ENCODE measurements at places on chromosomes 7 and 10. TPM values are rescaled to one million over a fixed set of nuclear protein-coding genes. Genes with fewer than 3 reads are reported as not detected.
A peak's percentile ranks its signal among the peaks of the same experiment; 100 is the strongest.

RNF148 gene
- total RNA-seq, result 0.99 TPM

MYO3A gene
- 3.3 TPM for total RNA-seq

NXPH1 gene
- total RNA-seq, result 60.7 TPM

ZNF746 gene
- total RNA-seq, result 12.2 TPM

- DNase-seq, result no peak
Measured at GRCh38 chr10:71549766-71550533, 153.2 kb downstream of the CDH23 start.

DNA sequence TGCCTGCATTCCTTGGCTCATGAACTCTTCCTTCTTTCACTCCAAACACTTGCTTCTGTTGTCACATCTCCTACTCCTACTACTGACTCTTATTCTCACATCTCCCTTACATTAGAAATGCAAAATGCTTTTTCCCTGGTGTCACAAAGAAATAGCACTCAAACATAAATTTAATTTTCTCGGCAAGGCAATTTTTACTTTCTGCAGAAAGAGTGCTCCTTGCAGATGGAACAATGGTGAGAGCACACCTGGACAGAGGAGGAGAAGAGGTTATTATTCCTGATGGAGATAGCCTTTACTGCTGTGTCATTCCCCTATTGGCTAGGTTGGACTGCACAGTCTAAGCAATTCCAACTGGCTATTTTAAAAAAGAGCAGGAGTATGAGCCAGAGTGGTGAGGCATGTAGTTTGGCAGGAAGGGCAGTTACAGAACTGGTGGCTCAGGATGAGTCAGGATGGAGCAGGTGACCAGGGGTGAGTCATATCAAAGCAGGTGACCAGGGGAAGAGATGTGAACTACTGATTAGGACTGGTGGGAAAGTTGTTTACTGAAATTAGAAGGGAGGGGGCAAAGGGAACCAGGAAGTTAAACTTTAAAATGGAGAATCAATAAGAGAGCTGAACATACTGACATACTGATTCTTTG lies 52.9 kb downstream of the CYP2C9 start:
- DNase-seq, result no peak

- DNase-seq, result no peak
Measured at GRCh38 chr10:107336061-107336460, 171.6 kb upstream of the SORCS1 start.

GRCh38 chr10:127886371-127887051 lies 6.2 kb downstream of the CLRN3 start:
- DNase-seq, result no peak

DNA sequence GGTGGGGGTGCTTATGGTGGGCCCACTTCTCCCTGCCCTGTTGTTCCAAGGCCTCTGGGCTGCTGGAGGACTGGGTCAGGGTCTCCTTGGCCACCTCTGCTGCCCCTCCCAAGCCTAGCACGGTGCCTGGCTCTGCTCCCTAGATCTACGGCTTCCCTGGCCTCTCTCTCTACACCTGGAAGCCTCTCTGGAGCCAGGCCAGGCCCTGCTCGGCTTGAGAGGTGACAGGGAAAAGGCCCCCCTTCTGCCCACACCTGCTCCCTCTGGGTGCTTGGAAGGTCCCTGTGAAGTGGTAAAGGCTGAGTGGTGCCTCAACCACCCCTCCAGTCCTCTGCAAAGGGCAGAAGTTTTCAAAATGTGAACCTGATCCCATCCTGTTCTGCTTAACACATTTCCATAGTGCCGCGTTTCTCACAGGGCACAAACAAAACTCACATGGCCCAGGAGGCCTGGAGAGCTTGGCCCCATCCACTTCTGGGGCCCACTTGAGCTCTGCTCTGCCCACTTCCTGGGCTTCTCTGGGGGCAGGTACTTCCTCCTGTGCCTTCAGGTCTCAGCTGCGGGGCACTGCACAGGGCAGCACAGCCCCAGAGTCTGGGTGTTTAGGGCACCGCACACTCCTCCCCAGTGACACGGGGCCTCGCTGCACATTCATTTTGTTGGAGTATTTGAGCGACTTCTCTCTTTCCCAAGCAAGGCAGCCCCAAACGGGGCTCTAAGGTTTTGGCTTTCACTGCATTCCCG lies 169.9 kb downstream of the PIP4K2A start:
- no peak for DNase-seq

DNA sequence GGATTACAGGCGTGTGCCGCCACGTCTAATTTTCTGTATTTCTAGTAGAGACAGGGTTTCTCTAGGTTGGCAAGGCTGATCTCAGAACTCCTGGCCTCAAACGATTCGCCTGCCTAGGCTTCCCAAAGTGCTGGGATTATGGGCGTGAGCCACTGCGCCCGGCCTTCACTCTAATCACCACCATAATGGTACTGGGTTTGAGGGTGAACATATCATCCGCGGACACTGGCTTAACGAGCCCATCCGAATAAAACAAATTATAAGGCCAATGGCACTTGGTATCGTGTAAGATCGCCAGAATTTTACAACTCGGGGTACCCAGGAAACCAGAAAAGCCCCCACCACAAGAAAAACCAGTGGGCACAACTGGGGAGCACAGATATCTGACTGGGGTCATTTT lies 580 bp downstream of the FAM200A start:
- DNase-seq, result no peak

GRCh38 chr7:70347463-70348254 lies 749.4 kb downstream of the AUTS2 start:
- no peak for DNase-seq

- DNase-seq, result peak; percentile 95
Measured at GRCh38 chr7:141654551-141654950, 47.4 kb downstream of the DENND11 start.

- no peak for DNase-seq
Measured at GRCh38 chr10:69638642-69639041, 8.6 kb downstream of the FAM241B start.

GRCh38 chr7:68146983-68147382 lies 1150.3 kb downstream of the TYW1 start:
- DNase-seq, result peak; percentile 79

- no peak for DNase-seq
Measured at GRCh38 chr10:129516846-129517679, 50.0 kb downstream of the MGMT start.

DNA sequence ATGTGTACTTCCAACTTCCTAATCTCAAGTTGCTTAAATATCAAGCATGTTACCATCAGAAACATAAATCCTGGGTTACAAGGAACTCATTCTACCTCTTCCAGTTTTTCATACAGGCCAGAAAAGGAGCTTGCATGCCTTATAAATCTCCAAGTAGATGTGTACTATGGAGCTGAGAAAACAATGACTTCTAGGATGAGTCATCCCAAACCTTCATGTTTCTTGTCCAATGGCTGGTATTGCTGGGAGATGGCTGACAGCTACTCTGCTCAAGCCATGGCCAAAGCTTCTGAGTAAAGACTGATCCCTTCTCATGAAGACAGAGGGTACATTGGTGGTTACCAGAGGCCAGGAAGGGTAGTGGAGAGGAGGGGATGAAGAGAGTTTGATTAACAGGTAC lies 8.6 kb downstream of the RAPGEF5 start:
- no peak for DNase-seq

- no peak for DNase-seq
Measured at GRCh38 chr10:90641731-90642130, 216.1 kb downstream of the HTR7 start.

- no peak for DNase-seq
Measured at GRCh38 chr7:142334236-142334635, 76.4 kb upstream of the PRSS58 start.

DNA sequence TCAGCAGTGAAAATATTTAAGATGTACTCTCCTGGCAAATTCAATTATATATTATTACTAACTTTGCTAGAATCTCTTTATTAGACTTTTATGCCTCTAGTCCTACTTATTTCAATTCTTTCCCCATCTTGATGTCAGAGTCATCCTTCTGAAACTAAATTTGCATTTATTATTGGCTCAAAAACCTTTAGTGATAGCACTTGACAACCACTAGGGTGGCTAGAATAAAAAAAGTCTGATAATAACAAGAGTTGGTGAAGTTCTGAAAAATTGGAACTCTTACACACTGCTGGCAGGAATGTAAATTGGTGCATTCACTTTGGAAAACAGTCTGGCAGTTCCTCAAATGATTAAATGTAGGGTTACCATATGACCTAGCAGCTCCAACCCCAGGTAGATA lies 73.8 kb downstream of the LSMEM1 start:
- DNase-seq, result no peak

DNA sequence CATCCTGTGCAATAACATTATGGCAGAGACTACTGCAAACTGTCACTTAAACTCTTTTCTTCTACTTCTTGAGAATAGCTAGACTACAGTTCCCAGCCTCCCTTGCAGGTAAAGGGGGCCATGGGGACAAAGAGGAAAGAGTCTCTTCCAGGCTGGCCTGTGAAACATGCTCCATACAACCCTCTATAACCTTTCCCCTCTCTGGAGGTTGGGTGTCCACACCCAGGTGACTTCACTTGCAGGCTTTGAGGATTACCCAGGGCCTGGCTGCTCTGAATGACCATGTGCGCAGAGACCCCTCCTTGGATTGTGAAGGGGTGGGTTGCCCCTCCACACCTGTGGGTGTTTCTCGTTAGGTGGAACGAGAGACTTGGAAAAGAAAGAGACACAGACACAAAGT lies 84.1 kb downstream of the SEC61G start:
- DNase-seq, result no peak
